ENCODE measurements at places on chromosomes 7 and 10.

GRCh38 chr7:1026721-1027161 is 17.6 kb upstream of the GPR146 start:
- no peak for DNase-seq

GRCh38 chr10:102791754-102792395 is 45.3 kb downstream of the CYP17A1 start:
- DNase-seq, result no peak

GRCh38 chr7:52053525-52053924 is 736.9 kb upstream of the COBL start:
- DNase-seq, result no peak

GRCh38 chr10:28858646-28859045 is 181.3 kb downstream of the BAMBI start:
- DNase-seq, result no peak

DNA sequence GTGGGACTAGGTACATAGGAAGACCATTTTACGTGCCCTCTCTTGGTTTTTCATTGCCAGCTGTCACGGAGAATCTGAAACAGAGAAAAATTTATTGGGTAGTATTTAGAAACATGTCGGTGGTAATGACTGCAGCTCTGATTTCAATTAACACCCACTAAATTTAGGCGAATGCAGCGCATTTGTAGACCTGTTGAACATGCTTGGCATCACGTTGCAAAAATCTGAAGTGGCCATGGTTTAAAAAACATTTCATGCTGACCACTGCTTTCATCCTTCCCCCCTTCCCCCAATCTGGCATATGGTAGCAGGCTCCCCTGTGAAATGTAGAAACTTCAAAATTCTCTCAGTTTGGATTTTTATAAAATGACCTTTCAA is 34.0 kb downstream of the LRMDA start:
- no peak for DNase-seq

DNA sequence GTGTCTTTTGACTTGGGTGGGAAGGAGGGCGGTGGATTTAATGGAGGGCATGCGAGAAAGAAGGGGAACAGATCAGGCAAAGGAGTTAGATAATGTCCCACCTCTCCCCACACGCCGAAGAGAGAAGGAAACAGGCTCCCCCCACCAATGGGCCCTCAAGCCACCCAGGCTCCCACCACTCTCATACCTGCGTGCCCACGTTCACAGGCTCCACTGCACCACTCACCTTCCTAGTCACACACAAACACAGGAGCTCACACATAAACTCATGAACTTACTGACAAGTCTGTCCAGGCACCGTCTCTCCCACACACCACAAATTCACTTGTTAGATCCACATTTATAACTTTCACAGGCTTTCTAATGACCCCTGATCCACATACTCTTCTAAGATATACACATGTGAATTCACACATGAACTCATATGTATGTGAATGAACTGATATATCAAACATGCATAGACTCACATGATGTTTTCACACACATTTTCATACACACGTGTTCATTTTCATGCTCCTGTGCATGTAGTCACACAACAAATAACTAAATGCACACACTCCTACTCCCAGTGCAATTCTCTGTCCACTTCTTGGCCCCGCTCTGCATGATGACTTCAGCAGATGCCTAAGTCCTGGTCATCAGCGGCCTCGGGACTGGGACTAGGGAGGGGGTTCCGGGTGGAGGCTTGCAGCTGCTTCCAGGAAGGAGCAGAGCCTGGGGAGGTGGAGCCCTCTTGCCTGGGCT is 1.5 kb downstream of the LZTS2 start:
- DNase-seq, result no peak

- DNase-seq, result no peak
Measured at GRCh38 chr7:83947260-83947659, 247.3 kb downstream of the SEMA3A start.

All from left lobe of liver (tissue), 2 donors.